GM12891 (cell line): ENCODE measurements at places on chromosomes 2 and 18.

DNA sequence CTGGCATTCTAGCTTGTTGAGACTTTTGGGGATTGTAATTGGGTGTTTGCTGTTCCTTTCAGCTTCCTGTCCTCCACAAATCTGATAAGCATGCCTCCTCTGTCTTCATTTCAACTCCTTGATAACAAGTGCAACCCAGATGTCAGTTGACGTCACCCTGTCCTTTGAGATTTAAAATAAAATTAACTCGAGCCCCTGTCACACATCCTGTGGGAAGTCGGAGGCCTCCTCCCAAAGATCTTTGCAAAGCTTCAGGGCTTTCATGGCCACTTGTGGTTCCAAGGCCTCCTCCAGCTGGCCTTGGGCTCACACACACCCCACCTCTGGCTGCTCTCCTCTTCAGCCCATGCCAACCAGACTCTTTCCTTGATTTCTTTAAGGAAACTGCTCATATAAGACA, 69.9 kb upstream of the ITGA6 start:
- DNase-seq = no peak

GRCh38 chr2:157325786-157326185, at the start of gene ERMN:
TSS of gene ERMN (minus strand) at chr2:157325824. CDS start at chr2:157325642, 182 bp downstream.
- no peak for DNase-seq

DNA sequence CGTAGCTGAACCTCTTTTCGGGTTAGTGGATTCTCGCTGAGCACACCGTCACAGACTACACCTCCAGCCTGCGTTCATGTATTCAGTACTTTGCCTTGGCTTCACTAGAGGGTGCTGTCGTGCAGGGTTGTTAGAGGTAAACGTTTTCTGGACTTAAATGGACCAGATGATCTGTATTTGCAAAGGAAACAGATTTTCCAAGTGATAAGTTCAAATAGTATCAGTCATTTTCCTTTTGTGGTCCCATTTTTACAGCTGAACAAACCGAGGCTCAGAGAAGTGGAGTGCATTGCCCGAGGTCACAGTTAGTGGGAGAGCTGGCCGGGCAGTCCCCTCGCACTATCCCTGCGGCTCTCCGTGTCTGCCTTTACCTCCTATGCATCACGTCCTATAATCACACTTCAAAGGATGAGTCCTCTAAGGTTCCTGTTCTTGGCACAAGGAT, 125.9 kb downstream of the MAP4K4 start:
- no peak for DNase-seq

- DNase-seq = no peak
Observed at GRCh38 chr2:64876137-64876647, 113.0 kb upstream of the SLC1A4 start.

GRCh38 chr2:165425556-165425955, 43.9 kb upstream of the CSRNP3 start:
- DNase-seq = no peak

DNA sequence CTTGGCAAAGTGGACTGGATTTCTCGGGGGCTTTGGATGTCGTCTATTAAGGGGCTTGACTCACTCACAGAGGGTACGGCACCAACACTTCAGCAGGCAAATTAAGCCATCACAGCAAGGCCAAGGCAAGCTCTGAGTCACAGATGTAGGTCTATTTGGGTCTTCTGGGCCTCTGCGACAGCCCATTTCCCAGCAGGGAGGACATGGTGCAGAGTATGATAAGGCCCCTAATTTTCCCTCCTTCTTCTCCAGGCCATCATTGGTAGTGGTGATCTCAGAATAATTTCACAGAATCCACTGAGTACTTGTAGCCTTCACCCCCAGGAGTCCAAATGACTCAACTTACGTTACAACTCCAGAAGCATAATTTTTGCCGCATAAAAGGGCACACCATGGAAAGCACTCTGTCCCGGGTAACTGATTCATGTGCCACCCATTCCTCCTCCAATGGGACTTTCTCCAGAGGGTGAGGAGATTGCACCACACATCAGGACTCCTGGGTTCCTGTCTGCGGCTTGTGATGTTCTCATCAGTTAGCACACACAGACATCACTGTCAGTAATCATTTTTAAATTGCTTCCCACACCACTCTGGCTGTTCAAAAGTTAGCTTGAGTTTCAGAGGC, 164.9 kb downstream of the TXNL1 start:
- DNase-seq = no peak

GRCh38 chr2:9820020-9820973, 23.0 kb upstream of the TAF1B start:
- no peak for DNase-seq

GRCh38 chr18:50682852-50683251, 123.0 kb downstream of the MAPK4 start:
- DNase-seq = no peak

DNA sequence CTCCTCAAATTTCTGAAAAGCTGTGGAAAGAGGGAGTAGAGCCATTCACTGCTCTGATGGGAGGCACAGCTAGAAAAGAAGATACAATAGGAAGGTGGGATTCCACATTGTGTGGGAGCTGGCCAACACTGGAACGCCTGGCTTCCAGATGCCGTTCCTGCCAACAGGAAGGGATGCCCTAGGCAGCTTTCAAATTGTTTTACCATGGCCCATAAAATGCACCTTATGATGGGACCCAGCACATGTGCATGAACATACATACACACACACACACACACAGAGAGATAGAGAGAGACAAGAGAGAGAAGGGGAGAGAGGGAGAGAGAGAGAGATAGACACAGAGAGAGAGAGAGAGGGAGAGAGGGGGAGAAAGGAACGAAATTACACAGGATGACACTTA, 86.1 kb upstream of the BZW1 start:
- no peak for DNase-seq

DNA sequence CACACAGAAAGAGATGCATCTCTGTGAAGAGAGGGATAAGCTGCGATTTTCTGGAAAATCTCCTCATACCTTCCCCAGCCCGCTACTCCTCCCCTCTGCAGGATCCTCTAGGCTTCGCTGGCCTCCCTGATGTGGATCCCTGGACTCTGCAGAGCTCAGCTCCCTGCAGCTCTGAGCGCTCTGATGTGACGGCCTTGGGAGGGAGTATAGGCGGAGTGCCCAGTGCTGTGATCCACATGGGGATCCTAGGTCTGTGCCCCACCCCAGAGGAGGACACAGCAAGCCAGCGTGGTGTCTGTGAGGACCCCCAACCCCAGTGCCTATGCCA, 111.0 kb downstream of the GYPC start:
- DNase-seq = no peak

DNA sequence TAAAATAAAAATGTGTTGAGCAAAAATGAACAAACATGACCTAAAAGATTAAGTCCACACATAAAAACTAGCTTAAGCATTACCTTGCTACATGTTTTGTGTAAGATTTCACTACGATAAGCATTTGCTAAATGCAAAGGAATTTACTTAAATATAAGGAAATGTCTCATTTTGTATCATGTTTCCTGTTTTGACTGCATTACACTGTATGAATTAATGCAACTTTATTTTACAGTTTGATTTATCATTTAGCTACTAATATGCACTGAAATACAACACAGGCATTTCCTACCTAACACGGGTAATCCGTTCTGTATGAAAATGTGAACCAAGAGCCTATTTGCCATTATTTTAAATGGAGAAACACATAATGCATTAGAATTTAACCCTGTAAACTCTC, 1076.5 kb upstream of the DDX18 start:
- no peak for DNase-seq

DNA sequence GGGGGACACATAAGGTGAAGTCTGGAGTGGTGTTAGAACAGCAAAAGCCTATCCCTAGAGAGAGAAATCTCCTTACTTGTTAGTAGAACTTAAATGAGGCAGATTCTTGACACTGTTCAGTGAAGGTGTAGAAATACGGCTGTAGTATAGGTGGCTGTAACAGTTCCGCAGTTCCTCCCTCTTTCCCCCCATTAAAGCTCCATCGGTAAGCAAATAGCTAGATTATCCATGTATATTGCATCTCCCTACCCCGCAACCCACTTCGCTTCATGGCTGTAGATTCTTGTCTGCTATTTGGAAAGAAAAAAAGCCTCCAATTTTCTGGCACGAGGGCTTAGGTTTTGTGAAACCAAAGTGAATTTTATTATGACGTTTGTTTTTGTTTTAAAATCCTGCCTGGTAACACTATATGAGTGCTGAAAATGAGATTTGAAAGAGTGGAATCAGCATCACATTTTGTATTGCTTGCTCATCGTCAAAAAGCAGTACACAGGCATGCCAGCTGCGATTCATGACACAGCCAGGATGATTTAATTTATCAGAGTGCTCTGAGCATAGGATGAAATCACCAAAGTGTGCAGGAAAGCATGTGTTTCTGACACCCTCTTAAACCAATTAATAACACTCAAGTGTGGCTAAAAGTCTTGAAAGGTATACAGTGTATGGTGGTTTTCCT, 1.4 kb downstream of the FAM171B start:
- DNase-seq = no peak

DNA sequence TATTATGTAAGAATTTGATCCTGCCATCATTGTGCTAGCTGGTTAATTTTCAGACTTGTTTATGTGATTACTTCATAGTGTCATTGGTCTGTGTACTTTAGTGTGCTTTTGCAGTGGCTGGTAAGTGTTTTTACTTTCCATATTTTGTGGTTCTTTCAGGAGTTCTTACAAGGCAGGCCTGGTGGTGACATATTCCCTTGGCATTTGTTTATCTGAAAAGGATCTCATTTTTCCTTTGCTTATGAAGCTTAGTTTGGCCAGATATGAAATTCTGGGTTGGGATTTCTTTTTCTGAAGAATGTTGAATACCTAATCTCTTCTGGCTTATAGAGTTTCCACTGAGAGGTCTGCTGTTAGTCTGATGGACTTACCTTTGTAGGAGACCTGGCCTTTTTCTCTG, 72.8 kb upstream of the MC4R start:
- DNase-seq = no peak

- DNase-seq = no peak
Observed at GRCh38 chr2:10048501-10049171, 5.3 kb downstream of the KLF11 start.

DNA sequence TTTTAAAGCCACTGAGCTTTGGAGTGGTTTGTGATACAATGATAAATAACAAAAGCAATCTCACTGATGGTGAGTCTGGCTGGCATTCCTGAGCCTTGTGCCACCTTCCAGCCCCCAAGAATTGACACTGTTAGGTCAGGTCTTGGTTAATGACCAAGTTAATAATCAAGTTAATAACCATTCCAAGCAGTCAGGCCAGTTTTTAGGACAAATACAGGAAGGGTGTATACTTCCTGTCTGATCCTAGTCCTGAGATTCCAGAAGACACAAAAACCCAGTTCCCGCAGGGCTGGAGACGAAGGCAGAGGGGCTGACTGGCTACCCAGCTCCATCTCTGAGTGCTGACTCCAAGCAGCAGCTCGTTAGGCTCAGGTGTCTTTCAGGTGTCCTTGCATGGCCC, 74.6 kb upstream of the LAPTM4A start:
- no peak for DNase-seq

DNA sequence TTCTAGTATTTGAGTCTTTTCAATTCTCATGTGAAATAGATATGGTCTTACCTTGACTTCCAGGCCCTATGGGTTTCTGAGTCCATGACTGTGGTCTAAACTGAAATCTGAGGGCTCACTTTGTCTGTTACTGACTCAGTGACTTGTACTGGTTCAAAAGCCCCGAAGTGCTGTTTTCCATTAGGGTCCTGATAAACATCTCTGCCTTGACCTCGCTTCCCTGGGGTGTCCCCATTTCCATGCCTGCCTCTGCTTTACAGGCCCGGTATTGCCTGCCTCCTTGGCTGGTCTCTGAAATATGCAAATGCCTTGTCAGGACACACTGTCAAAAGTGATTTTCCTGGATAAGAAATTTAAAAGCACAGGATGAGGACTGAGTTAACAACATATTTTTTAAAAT, 538.8 kb downstream of the SOCS6 start:
- DNase-seq = no peak

DNA sequence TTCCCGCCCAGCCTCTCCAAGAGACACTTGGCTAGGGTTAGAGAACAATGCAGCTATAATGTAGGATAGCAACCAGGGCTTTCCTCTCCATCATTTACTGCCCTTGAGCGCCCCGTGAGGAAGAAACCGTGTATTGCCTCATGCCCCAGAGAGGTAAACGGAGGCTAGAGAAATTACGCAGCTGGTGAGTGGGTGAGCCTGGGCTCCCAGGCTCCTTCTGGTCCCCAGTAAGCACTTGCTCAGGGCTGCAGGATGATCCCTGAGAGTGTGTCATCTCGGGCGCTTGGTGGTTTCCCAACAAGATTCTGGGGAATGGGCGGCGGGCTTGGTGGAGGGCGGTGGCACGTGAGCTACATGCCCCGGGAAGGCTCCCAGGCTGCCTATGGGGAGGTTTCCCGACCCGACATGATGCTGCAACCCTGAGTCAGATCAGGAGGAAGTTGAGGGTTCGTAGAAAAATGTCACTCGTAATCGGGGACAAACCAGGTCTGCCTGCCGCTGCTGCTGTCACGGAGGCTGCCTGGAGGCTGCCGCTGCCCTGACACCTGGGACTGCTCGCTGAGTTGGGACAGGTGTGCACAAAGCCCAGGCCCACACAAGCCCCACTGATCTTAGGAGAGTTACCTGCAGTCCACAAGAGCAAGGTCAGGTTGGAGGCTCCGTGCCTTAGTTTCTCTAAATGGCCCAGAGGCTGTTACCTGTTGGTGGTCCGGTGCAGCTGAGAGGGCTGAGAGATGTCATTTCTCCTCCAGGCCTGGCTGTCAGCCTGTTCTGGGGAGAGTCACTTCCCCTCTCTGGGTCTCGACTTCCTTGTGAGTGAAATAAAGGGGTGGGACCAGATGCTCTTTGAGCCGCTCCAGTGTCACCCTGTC, at the start of gene GPR55:
Gene GPR55 (minus strand): TSS at position 773 of the 872 bp plus-strand sequence. CDS start 14,280 bp downstream, outside the sequence.
- no peak for DNase-seq

DNA sequence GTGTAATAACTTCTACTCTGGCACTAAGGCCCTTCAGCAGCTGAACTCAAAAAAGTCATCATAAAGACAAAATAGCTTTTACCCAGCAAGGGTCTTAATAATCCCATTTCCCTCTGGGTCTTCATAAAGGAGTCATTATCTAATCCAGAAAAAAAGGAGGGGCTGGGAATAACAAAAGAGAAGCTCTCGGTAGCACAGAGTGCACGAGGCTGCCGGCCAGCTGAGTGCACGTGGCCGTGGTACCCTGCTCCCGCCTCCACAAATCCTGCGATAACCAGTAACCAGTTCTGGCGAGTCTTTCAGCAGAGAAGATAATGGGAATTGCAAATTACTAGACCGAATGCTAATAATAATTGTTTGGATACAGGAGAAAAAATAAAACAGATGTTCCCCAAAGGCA, 7.5 kb downstream of the NRP2 start:
- no peak for DNase-seq

- no peak for DNase-seq
Observed at GRCh38 chr18:65016631-65017371, 734.0 kb upstream of the CDH7 start.

DNA sequence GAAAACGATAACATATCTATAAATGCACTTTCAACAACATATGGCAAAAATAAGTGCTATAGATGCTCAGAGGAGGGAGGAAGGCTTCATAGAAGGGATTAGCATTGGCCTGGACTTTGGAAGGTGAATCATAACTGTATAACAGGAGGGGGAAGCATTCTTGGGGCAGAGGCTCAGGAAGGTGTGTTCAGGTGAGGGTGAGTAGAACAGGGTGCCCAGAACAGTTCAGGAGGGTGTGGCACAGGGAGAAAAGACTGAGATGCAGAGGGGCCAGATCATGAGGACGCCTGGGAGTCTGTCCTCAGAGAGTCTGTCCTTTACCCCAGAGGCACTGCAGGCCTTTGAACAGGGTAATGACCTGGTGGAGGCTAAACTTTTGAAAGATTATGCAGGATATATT, 29.3 kb upstream of the MEP1B start:
- no peak for DNase-seq

GRCh38 chr2:238145046-238145445, 6.6 kb downstream of the KLHL30 start:
- no peak for DNase-seq
